ENCODE measurements at places on chromosomes 11 and 22.

- no peak for DNase-seq
These were observed 19.0 kb downstream of the RNF214 start for GRCh38 chr11:117251506-117251905.

GRCh38 chr11:123197711-123198110, 2.7 kb upstream of the CLMP start:
- no peak for DNase-seq

GRCh38 chr22:24335496-24335895, 64.9 kb downstream of the SPECC1L start:
- DNase-seq: no peak

DNA sequence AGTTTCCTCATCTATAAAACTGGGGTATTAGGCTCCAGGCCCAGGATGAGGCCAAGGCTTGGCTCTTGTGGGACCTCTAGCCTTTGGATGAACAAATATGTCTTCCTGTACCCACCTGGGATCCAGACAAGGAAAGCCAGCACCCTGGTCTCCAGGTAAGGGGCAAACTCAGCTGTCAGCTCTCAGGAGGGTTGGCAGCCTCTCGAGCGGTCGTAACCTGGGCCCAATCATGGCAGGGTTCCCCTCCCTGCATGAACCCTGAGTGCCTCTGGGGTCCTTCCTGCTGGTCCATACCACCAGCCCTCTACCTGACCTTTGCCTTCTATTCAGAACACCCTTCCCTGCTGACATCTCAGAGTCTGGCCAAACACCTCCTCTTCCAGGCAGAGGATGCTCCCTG, 19.6 kb downstream of the SLC22A12 start:
- no peak for DNase-seq

- no peak for DNase-seq
These were observed 20.8 kb downstream of the VPS37C start for GRCh38 chr11:61140416-61140815.

- no peak for DNase-seq
These were observed 441.4 kb downstream of the BUD13 start for GRCh38 chr11:116331381-116331780.

GRCh38 chr11:132770829-132771530, 761.3 kb downstream of the OPCML start:
- DNase-seq: no peak

DNA sequence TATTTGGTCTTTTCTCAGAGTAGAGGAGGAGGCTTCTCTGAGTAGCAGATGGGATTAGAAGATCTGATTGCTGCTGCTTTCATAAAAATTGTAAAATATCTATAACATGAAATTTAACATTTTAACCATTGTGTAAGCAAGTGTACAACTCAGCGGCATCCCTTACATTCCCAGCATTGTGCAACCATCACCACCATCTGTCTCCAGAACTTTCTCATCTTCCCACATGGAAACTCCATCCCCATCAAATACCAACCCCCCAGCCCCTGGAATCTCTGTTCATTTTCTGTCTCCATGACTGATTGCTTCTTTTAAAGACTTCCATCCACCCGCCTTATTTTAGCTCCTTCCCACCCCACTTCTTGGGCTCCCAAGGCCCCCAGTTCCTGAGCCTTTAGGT, 32.3 kb downstream of the MRGPRD start:
- no peak for DNase-seq

DNA sequence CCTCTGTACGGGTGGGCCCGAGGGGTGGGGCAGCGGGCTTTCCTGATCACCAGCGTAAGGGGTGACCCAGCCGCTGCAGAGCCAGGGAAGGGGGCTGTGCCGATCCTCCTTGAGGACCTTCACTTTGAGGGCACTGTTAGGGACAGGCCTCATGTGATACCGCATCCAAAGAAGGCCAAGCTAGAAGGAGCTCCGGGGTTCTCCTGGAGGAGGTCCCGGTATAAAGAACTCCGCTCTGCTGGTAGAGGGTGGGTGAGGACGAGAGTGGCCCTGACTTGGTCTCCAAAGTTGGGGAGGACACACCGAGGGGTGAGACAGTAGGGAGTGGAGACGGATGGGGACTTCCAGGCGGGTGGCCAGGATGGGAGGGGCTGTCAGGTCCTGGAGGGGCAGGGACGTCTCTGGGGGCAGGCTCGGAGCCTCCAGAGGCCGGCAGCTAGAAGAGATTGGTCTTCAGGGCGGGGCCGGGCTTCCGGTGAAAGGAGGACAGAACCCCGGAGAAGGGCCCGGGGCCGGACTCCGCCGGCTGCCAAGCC, 4.6 kb downstream of the PHOX2A start:
- peak; percentile 57 for DNase-seq

DNA sequence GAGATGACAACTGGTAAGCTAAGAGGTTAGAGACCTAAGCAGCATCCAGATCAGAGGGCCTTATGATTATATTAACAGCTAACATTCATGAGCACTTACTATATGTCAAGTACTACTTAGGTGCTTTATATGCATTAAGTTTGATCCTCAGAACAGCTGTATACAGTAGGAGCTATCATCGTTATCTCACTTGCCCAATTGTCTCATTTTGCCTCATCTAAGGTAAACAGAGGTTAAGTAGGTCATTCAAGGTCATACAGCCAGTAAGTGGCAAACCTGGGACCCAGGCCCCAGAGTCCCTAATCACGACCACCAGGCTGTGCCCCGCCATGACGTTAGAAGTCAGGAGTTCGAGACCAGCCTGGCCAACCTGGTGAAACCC, 4.6 kb upstream of the POLR3H start:
- no peak for DNase-seq

GRCh38 chr22:24188705-24189248, 7.5 kb downstream of the SUSD2 start:
- no peak for DNase-seq

- no peak for DNase-seq
These were observed 5.6 kb downstream of the OSBPL5 start for GRCh38 chr11:3159296-3160190.

DNA sequence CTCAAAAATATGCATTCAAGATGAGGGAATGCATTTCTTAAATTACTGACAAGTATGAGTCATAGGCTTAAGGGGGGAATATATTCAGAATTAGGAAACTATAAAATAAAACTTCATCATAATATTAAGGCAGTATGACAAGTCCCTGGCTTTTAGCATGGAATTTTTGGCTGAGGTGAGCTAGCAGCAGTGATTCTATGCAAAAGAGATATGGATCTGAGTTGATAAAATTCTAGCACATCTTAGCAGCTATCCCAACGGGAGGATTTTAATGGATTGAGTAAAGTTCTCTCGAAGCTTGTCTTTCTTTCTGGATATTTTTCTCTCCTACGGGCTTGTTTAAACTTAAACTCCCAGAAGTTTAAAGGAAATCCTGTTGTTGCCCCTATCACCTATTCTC, 1.2 kb downstream of the OR51Q1 start:
- no peak for DNase-seq

GRCh38 chr11:42412590-42412989, 899.2 kb upstream of the API5 start:
- no peak for DNase-seq

DNA sequence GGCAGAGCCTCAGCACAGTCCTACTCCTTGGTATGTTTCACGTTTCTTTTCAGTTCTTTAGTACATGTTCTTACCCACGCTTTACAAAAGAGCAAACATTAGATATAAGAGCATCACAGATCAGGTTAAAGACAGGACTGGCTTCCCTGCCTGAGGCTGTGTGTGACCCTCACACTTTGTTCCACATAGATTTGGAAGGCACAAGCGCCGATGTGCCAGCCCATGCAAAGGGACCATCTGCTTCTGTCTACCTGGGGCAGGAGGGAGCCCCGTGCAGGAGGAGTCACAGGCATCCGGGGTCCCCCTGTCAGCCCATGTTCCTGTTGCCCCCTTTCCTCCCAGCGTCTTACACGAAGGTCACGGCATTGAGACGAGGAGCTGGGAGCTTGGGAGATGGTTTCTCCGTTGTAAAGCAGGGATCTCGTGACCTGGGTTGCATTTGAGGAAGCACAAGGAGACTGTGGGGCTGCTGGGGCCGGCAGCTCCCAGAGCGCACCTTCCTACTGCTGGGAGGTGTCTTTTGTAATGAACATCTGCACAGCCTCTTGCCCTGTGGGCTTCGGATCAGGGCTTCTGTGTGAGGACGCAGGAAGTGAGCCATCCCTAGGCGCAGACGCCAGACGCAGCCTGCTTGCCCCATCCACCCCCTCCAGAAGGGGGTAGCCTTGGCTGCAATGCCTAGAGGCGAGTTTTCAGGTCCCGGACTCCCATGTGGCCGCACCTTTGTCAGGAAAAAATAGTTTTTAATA, 72.6 kb downstream of the SCN3B start:
- DNase-seq: no peak

DNA sequence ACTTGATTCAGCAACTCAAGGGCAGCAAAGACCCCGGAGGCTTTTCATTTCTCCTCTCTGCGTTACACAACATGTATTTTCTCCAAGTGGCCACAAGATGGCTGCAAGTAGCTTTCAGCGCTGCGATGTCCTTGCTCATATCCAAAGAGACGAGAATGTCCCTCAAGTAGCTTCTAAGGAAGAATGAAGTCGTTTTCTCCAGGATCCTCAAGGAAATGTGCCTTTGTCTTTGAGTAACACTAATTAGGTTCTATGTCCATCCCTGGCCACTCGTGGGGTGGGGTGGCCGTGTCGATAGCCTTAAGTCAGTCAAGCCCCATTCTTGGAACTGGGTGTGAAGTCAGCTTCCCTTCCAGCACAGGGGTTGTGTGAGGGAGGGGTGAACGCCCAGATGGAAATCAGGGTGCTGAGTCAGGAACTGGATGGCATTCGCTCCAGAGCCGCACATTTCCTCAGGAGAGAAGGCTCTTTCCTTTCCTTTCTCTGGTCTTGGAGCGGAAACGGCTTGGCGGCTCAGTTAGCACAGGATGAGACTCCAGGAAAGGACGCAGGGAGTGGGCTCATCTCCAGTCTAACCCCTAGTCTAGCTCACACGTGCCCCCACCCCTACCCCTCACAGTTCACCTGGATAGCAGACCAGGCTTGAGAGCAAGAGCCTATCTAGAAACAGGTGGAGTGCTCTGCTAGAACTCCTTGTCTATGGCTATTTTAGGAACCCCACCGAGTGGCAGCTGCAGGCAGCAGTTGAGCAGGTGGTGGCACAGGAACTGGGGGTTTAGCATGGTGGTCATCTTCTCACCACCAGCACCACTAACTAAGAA, 44.3 kb downstream of the NNMT start:
- no peak for DNase-seq

DNA sequence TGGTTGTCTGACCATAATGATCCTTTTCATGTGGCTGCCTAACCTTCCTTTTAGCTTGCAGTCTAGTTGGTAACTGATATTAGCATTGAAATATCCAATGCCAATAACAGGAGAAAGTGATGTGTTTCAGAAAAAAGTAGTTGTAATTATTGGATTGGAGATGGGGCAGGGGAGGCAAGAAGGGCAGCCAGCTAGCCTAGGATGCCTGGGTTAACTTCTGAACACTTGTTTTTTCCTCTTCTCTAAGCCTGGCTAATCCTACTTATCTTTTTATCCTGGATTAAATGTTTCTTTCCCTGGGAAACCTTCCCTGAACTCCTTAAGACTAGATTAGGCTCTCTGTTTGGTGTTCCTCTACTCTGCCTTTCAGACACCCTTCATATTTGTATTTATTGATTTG, 380.2 kb downstream of the TMEM135 start:
- DNase-seq: no peak

DNA sequence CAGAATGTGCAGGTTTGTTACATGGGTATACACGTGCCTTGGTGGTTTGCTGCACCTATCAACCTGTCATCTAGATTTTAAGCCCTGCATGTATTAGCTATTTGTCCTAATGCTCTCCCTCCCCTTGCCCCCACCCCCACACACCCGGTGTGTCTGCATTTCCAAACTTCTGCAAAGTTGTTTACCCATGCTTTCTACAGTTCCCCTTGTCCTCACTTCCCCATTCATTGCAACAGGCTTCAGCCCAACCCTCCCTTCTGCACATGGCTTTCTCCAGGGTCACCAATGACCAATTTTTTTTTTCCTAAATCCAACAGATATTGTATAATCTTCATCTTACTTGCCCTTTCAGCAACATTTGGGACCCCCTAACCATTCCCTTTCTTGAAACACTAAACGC, 32.0 kb upstream of the NUP50 start:
- DNase-seq: no peak

GRCh38 chr22:25908755-25909154, 166.8 kb downstream of the MYO18B start:
- no peak for DNase-seq

DNA sequence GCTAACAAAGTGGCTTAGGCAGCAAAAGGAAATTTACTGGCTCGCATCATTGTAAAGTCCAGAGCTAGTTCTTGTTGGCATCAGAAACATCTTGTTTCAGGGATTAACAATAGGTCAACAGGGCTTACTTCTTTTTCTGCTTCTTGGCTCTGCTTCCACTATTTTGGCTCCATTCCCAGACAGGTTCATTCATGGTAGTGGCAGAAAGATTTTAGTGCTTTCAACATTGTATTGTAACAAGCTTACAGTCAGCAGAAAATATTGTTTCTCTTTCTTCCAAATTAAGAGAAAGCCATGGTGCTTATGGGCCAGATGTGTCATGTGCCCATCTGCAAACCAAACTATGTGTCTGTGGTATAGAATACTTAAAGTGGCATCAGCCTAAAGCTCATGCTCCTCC, 315.6 kb downstream of the RAB38 start:
- no peak for DNase-seq

- no peak for DNase-seq
These were observed 87.0 kb downstream of the MORC2 start for GRCh38 chr22:30881361-30882183.

DNA sequence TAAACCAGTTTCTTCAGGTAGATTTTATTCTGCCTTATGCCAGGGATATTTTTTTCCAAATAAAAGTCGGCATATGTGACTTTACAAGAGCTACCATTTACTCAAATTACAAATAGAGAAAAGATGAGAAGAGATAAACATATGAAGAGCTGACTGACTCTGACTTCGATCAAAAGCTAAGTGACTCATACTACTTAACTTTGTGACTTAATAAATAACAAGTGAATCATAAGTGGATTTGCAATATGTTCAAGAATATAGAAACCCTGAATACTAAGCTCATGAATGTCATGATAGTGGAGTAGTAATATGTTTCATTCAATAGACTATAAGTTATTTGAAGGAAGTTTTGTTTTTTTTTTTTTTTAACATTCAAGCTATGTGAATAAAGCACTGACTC, 130.5 kb upstream of the ANO3 start:
- no peak for DNase-seq

- no peak for DNase-seq
These were observed 13.1 kb upstream of the RPS19BP1 start for GRCh38 chr22:39545386-39546365.

All from GM18507 (cell line).